ENCODE measurements at places on chromosomes 2 and 18.

DNA sequence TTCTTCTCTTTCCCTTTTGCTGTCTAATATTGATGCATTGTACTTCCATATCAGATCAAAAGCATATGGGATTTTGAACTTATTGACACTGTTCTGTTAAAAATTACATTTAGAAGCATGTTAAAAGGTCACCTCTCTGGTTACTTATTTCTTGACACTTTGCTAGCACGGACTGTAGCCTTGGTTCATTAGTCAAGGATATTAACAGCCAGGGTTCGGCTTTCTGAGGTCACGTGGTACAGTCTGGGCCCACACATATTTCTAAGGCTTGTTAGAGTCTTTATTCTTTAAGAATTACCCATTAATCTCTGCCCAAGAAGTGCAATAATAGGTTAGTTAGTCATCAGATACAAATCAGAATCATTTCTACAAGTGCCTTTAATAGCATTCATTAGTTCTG lies 1035.8 kb upstream of the FANCL start:
- no peak for DNase-seq

- DNase-seq: no peak
These were observed 82.3 kb downstream of the VAPA start for GRCh38 chr18:9996094-9996493.

GRCh38 chr18:55735969-55736368 lies 148.0 kb upstream of the TCF4 start:
- no peak for DNase-seq

GRCh38 chr2:223647258-223647952 lies 45.2 kb upstream of the SCG2 start:
- no peak for DNase-seq

GRCh38 chr2:138359532-138359931 lies 142.0 kb upstream of the SPOPL start:
- DNase-seq: no peak

DNA sequence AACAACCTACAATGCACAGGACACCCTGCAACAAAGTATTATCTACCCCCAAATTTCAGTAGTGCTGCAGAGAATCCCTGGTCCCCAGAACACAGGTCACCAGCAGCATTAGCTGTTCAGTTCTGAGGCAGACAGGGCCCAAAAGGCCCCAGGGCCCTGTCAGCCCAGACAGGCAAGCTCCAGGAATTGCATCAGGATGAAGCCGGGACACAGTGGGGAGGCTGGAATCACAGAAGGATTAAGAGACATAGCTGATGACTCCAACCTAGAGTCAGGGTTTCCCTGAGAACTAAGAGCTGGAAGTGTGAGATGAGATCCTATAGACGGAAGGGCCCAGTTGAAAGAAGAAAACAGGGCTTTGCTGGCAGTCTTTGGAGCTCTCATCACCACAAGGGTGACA lies 148.1 kb downstream of the GALNT14 start:
- no peak for DNase-seq

GRCh38 chr2:146108993-146109392 lies 1589.1 kb upstream of the ZEB2 start:
- DNase-seq: no peak

GRCh38 chr2:238412067-238412767 lies 14.5 kb upstream of the ASB1 start:
- DNase-seq: no peak

DNA sequence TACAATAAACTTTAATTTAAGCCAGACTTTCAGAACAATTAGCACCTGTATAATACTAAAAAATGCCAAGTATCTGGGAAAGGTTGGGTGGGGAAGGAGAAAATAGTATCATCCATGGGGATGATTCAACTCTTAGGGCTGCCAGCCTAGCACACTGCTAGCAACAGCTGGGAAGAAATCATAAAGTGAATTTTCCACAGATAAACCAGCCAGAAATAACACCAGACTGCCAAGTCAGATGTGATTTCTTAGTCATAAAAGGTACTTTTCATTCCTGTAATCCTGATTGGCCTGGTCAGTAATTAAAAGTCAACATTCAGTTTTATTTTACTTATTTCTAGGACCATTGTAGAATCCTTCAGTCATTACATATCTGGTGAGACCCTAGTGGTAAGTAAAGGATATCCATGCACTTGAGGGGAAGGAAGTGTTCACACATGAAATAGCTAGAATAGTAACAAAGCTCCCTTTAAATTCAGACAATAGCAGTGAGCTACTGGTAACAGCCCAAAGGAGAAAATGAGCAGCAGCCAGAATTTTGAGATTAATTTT lies 59.4 kb downstream of the LIMS1 start:
- no peak for DNase-seq

GRCh38 chr2:46430992-46431391 lies 48.4 kb upstream of the TMEM247 start:
- no peak for DNase-seq

DNA sequence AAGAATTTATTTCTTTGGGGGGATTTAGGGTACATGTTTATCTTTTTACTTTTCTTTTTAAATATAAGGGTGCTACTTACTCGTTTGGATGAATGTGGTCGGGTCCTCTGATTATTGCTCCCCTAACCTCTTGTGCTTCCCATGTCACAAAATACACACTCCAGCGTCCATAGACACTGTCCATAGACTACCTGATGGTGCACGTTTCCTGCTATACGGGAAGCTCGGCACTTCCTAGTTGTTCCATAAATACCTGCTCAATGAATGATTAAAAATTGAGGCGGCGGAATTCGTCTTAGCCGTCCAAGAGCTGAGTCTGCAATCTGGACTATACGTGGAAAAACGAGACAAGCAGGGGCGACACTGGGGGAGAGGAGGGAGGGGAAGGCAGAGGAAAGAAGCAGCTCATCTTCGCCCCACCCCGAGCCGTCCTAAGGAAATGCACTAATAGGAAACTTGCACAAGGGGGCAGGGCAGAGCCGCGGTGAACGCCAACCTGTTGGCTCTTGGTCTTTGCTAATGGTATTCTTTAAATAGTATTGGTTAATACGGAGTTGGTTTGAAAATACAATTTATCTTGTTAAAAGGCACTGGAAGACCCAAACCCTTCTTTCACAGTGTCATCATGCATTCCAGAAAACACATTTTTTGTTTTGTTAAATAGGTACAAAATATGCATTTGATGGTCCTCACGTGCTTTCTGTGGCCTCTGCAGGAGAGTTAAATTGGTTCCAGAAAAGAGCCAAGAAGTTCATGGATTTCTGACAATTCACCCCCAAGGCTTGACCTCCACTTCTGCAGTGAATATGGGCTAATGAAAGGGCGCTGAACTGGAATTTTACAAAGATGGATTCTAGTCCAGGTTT lies 73.0 kb upstream of the KCTD1 start:
- DNase-seq: no peak

GRCh38 chr18:33653231-33653630 lies 75.2 kb downstream of the ASXL3 start:
- DNase-seq: no peak

- no peak for DNase-seq
These were observed 18.4 kb downstream of the ATOH8 start for GRCh38 chr2:85772019-85772745.

DNA sequence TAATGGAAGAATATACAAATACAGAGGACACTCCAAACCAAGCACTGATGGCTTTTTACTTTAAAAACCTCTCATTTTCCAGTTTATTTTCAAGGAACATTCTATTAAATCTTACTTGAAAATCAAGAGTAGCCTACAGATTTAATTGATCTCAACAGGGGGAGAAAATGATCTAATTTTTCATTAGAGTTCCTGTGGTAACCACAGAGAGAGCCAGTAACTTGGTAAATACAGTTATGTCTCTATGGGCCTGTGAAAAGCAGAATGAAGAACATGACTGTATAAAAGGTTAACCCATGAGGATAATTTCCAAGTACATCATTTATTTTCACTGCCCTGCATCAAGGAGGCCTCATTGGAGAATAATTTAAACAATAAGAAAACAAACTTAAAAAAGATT lies 39.8 kb upstream of the ITPRID2 start:
- DNase-seq: no peak

- DNase-seq: no peak
These were observed 27.7 kb downstream of the ELP2 start for GRCh38 chr18:36157441-36157840.

- DNase-seq: no peak
These were observed 43.4 kb upstream of the DNAJC10 start for GRCh38 chr2:182672466-182673165.

DNA sequence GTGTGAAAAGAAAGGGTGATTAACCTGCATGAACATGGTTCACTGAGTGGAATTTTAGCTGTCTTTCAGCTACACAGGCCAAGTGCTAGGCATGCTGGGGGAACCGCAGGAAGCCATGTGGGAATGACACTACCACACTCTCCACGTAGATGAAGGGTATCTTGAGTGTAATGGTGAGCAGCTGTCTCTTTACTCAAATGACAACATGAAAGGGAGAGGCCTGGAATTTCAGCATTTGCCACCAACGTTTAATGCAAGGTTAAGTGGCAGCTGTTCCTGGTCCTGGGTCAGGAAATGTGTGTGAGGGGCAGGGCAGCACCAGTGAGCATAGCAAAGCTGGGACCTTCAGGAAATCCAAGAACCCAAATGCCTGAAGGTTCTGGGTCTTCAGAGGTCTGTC lies 588.4 kb downstream of the SLC4A3 start:
- no peak for DNase-seq

- DNase-seq: no peak
These were observed 44.7 kb downstream of the FAM210A start for GRCh38 chr18:13681701-13682100.

GRCh38 chr2:33033606-33034081 lies 86.9 kb downstream of the LTBP1 start:
- no peak for DNase-seq

DNA sequence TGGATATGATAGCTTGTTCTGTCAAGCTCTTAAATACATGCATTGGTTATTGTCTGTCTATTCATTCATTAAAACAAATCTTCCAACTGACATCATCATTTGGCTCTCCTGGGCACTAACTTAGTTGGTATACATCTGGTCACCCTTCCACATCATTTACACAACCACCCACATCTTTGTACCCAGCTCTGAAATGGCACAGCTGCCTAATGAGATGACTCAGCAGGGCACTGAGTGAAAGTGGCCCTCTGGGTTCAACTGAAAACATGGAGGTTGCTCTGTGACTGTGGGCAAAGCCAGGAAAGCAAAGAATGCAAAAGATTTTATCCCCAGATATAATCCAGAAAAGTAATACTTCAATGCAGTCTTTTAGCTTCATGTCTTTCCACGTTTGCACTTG lies 234.0 kb upstream of the MAP2 start:
- no peak for DNase-seq

DNA sequence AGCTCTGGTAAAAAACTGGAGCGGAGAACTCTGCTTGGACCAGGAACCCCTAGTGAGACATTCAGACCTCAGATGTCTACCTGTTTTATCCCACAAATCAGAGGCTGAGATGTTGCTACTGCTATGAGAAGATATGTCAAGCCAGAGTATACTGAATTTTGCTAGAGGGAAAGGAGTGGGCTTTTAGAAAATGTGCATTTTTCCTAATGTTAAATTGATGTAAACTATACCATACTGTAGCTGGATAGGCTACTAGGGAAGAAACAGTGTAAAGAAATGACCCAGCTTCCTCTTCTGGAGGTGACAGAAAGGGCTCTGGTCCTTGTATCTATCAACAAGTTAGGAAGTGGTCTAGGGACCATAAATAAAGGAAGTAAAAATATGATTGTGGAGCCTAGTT lies 65.0 kb downstream of the SLC39A10 start:
- DNase-seq: no peak

- no peak for DNase-seq
These were observed 86.9 kb downstream of the TRIB2 start for GRCh38 chr2:12803607-12804006.

DNA sequence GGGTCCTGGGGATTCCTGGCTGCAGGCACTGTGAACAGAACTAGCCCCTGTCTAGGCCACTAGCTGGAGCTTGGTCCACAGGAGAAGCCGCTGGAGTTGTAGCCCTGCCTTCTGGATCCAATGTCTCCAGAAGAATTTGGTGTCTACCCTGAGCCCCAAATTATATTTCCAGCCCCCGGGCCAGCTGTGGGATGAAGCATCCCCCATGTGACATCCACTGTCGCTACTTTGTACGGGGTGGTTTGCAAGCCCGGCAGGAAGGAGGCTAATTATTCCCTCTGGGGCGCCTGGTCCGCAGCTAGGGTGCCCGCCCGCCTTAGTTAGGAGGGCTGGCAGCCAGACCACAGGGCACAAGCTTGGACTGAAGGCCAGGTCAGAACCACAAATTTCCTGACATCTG lies 106.5 kb downstream of the SMAD7 start:
- no peak for DNase-seq

DNA sequence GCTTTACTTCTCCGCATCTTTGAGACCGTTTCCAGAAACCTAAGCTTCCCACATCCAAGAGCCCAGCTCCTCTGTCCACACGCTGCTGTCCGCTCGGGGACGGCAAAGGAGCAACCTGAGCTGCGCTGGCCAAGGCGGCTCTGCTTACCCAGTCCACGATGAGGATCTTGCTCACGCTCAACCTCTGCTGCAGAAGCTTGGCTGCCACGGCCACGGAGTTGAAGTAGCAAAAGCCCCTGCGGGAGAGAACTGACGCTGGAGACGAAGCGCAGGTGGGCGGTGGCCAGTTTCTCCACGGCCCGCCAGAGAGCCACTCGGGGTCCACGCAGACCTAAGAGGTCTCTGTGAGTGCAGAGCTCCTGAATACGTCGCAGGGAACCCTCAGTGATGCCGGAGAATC lies 236.1 kb downstream of the TWIST2 start:
- no peak for DNase-seq

DNA sequence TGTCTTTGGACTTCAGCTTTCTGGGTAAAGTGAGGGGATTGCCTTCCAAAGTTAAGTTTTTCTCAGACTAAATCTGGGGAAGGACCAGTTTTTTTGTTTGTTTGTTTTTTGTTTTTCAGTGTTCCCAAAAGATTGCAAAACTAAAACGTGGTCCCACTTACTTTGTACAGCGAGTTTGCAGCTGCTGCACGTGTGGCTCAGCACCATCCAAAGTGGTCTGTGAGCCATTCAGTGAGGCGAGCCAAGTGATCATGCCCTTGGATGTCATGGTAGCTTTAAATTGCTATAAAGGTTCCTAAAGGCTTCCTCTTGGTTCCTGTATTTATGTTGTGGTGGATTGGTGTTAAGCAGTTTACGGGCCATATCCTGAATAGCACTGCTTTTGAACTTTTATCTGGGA lies 23.0 kb downstream of the TET3 start:
- no peak for DNase-seq

DNA sequence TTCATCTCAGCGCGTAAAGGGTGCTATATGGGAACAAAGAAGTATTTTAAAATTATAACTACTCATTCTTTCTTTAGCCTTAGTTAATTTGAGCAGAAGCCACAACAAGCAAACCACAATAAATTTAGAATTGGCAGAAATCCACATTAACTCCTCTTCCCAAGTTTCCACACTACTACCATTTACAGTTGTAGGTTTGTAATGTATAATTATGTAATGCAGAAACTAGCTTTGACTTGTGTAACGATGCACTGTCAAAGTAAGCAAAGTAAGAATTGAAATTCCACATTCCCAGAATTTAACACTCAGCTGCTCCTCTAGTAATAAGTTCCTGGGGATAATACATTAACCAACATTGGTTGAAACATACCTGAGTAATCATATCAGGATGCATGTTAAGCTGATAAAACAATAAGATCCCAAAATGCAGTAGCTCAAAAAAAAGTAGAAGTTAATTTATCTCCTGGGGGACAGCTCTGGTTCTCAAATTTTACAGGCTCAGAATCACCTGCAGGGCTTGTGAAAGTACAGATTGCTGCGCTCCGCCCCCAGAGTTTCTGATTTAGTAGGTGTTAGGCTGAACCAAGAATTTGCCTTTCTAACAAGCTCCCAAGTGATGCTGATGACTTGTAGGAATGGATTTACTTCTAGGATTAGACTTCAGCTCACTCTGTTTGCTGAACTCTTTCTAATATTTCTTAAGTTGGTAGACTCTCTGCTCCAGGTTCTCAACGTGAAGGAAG lies 9.9 kb downstream of the GRP start:
- no peak for DNase-seq

All from stimulated activated CD8-positive, alpha-beta memory T cell treated with anti-CD3 and anti-CD28 coated beads, Interleukin-12 subunit alpha, Interleukin-12 subunit beta, amount 100 ng/mL, for 4 hours (primary cell).